ENCODE measurements at places on chromosomes 1 and 21. TPM values are rescaled to one million over a fixed set of nuclear protein-coding genes. Genes with fewer than 3 reads are reported as not detected.

Gene CCSAP
- total RNA-seq = 9.1 TPM

Gene PLEKHA6
- 0.23 TPM for total RNA-seq

Gene ACTL8
- total RNA-seq = not detected

Gene CDC42
- total RNA-seq = 398 TPM

Gene MTF2
- 56.1 TPM for total RNA-seq

Gene ADORA3
- total RNA-seq = 0.57 TPM

Gene DMRTA2
- not detected for total RNA-seq

Gene USP21
- total RNA-seq = 35.3 TPM

Gene LIN28A
- total RNA-seq = not detected

Gene MEX3A
- 0.20 TPM for total RNA-seq

Gene HAO2
- total RNA-seq = not detected

Gene PLA2G2C
- total RNA-seq = not detected

Gene GBP7
- total RNA-seq = not detected

Gene LCE2B
- total RNA-seq = not detected

Gene SCNM1
- 63.0 TPM for total RNA-seq

Gene PRR9
- total RNA-seq = not detected

Gene FCAMR
- total RNA-seq = 0.07 TPM

Gene ATAD3C
- total RNA-seq = 0.16 TPM

Gene TCEA3
- 14.5 TPM for total RNA-seq

Gene AMY1C
- total RNA-seq = not detected

Gene UTS2
- total RNA-seq = not detected

Gene SDC3
- total RNA-seq = 0.09 TPM

Gene GBP6
- 0.36 TPM for total RNA-seq

Gene DIO1
- total RNA-seq = not detected

Gene FCGR2B
- total RNA-seq = 0.11 TPM

Gene RNU1-4
- 2,397 TPM for total RNA-seq

Gene C8B
- not detected for total RNA-seq

Gene TFAP2E
- 0.73 TPM for total RNA-seq

Gene SPRTN
- total RNA-seq = 16.7 TPM

Gene WDR64
- not detected for total RNA-seq

Gene FCER1A
- total RNA-seq = not detected

Gene MYOG
- not detected for total RNA-seq

Gene NLRP3
- 0.18 TPM for total RNA-seq

Gene TRIM46
- total RNA-seq = 17.3 TPM

Gene DNM3
- 1.5 TPM for total RNA-seq

Gene FH
- 73.2 TPM for total RNA-seq

Gene PLD5
- total RNA-seq = not detected

Gene NUP133
- total RNA-seq = 45.6 TPM

Gene KIAA1614
- 0.07 TPM for total RNA-seq

Gene OR2T11
- total RNA-seq = not detected

Gene VAV3
- total RNA-seq = 3.1 TPM

Gene TRABD2B
- total RNA-seq = not detected
